T-helper 9 cell (primary cell): ENCODE measurements at places on chromosomes 1 and 21.

DNA sequence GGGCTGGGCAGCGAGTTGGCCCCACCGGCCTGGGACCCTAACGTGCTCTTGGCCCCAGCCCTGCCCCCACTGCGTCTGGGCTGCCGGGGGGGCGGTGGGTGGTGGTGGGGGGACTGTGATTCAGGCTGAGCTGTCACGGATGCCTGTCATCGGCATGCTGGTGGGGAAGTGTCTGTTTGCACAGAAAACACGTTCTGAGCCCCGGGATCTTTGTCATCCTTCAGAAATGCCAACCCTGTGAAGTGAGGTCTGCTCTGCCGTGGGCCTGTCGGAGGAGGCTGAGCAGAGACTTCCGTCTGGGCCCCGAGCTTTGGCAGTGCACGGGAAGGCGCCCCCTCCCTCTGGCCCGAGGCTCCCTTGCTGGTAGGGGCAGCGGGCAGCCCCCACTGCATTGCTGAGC, 24.3 kb upstream of the PLCH2 start:
- DNase-seq, result no peak

- DNase-seq, result no peak
Measured at GRCh38 chr1:71001624-71002023, 46.0 kb downstream of the PTGER3 start.

GRCh38 chr1:8892026-8892425, 13.5 kb upstream of the ENO1 start:
- no peak for DNase-seq

DNA sequence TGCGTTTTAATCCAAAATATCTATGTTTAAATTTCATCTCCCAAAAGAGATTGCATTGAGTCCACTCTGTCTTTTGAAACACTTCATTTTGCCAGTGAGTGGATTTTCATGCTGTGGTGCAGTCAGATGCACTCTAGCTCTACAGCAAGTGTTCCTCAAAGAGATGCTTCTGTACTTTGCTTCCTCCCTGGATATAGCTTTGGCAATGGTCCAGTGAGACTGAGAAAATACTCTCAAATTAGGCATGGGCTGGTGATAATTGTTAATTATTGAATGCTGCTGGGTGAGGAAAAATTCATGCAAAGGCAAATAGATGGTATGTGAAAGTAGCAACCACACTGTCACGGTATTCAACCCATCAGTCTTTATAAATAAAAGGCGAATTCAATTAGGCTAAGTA, 396.9 kb downstream of the ADGRL2 start:
- no peak for DNase-seq

DNA sequence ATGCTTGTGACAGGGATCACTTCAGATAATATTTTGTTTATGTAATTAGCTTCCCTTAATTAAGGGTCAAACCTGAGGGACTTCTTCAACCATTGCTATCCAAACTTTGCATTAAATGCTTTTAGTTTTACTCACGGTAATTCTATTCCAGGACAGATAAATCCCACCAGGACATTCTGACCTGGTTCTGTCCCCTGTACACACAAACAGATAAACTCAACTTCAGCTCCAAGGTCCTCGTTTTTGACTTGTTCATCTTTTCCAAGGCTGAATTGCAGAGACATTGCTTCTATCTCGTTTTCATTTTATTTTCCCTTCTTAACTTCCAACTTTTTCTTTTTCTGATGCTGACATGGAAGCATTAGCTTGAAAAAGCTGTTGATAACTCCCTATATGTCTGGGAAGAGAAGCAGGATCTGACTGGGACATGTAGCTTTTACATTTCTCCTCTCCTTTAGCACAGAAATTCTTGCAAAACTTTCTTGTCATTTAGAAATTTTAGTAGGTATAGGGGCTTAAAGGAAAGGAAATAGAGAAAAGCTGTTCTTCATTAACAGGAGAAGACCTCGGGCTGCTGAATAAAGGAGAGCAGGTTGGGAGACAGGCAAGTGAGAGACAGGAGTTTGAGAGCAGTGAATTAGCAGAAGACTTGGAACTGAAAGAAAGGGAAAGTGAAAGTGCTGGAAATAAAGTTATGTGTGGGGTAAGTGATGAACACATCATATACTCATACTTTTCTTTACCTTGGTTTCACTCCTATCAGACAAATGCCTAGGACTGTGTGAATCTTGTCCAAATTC, 231.7 kb upstream of the B3GALT2 start:
- DNase-seq, result no peak

DNA sequence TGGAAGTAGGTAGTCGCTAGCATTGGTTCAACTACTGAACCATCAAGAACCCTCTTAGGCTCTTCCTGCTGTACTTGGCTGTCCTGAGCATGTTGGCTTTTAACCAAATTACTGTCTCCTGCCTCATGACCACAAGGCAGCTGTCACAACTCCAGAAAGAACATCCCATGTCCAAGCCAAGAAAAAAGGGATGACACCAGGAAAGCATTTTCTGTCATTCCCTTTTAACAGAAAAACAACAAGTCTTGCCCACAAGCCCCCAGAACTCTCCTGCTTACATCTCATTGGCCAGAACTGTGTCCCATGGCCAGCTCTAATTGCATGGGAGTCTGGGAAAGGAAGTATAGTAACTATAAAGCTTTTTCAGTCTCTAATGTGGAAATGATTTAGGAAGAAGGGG, 2.4 kb upstream of the RNU5D-1 start:
- DNase-seq, result no peak

- peak; percentile 13 for DNase-seq
Measured at GRCh38 chr1:229557913-229558414, 543 bp downstream of the ABCB10 start.

DNA sequence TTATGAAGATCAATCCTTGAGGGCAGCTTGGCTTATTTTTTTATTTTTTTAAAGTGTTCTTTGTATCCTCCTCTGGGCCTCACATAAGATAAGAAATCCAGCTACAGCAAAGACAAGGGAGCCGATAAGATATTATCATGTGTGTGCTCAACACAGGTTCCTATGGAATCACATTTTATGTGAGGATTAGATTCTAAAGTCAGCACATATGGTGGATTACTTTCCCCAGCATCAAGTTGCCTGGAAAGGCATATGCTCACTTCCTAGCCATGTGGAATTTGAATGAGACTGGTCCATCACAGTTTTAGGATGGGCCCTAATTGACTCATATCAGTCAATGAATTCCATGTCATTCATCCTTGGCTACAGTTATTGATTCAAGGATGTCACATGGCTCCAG, 456.9 kb upstream of the LRRC7 start:
- no peak for DNase-seq

DNA sequence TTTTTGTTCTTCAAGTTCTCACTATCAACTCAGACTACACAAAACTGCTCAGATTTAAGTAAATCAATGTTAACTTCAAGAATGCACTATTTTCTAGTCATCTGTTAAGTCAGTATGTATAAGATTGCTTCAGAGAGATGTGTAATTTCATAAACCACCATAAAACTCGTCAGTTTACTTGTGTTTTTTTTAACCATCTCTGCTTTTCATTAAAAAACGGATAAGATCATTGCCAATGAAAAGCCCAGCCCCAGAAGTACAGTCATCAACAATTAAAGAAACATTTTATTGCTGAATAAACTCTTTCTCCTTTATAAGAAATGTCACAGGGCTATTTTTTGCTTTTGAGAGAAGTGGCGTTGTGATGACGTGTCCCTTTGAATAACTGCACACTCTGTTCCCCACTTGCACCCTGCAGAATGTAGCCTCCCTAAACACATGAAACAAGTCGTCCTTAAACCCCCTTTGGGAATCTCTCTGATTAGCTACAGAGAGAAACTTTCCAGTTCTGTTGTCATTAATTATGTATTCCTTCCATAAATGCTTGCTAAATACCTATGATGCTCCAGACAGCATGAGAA, 202.7 kb upstream of the FOXD3 start:
- no peak for DNase-seq

DNA sequence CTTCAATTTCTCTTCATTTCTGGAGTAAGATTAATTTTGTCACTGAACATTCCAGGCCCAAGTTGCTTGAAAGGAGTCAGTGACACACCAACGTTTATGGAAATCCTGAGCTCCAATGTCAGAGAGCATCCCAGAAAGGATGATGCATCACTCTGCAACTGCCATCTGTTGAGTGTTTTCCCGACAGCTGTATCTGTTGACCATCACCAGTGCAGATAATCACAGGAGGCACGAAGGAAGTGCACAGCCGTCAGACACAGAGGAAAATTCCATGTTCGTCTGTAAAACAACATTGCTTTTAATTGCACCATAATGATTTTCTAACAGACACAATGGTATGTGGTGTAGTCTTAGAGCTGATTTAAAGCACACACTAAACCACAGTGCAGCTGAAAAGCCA, 376.7 kb upstream of the ADGRL2 start:
- no peak for DNase-seq

- no peak for DNase-seq
Measured at GRCh38 chr1:114103992-114104391, 49.7 kb downstream of the SYT6 start.

DNA sequence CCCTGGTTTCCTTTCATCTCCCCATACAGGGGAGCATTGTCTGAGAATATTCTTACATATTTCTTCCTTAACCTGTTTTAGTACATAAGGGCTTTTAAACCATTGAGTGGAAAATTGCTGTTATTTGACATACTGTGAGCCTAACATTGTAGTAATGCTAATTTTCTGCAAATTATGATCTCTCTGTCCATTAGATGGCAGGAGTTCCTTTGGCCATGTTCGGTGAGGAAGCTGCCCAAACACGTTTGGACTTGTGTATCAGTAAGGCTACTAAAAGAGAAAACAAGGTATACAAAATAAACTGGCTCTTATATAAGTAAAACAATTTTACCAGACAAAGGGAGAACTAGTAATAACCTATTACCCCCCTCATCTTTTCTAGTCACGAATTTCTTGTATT, 29.2 kb downstream of the CDC7 start:
- no peak for DNase-seq

GRCh38 chr1:25700144-25700523, 83.5 kb downstream of the MAN1C1 start:
- no peak for DNase-seq

- DNase-seq, result no peak
Measured at GRCh38 chr1:219847215-219847855, 81.0 kb downstream of the SLC30A10 start.

GRCh38 chr21:46295996-46296752, 10.0 kb downstream of the YBEY start:
- DNase-seq, result no peak

GRCh38 chr21:44297525-44298290, 2.1 kb upstream of the PFKL start:
- DNase-seq, result peak; percentile 64

- no peak for DNase-seq
Measured at GRCh38 chr1:93751377-93752250, 70.0 kb upstream of the BCAR3 start.

- no peak for DNase-seq
Measured at GRCh38 chr1:9174243-9174642, 45.3 kb upstream of the GPR157 start.

DNA sequence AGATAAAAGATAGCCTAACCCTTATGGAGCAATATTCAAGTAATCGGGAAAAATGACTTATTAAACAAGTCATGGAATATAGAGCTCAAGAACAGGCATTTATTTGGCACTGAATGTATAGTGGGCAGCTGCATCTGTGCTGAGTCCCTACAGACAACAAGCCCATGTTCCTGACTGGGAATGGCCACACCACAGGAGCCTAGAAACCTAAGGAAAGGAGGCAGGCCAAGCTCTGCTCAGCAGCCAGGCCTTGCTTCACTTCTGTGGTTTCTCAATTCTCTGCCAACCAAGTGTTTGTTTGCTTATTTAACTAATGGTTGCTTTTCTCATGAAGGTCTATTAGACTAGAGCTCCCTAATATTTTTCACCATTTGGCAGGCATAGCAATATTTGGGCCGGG, 21.5 kb downstream of the AK2 start:
- no peak for DNase-seq

DNA sequence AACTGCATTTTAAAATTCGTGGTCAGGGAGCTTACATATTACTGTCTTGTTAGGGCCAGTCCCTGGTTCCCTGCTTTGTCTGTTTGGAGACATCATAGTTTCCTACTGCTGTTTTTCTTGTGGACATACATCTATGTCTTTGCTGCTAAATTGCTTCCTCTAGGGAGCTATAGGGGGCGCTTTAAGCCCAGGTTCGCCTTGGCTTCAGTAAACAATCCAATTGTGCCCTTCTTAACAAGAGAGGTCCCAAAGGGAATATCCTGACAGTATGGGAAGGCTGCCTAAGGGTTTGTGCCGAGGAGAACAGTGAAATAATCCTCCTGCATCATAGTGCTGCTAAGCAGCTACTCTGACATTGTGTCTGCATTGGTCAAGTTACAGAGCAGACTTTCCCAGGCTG, 112.5 kb downstream of the USH2A start:
- no peak for DNase-seq
